ENCODE measurements at places on chromosomes 12 and 14.

DNA sequence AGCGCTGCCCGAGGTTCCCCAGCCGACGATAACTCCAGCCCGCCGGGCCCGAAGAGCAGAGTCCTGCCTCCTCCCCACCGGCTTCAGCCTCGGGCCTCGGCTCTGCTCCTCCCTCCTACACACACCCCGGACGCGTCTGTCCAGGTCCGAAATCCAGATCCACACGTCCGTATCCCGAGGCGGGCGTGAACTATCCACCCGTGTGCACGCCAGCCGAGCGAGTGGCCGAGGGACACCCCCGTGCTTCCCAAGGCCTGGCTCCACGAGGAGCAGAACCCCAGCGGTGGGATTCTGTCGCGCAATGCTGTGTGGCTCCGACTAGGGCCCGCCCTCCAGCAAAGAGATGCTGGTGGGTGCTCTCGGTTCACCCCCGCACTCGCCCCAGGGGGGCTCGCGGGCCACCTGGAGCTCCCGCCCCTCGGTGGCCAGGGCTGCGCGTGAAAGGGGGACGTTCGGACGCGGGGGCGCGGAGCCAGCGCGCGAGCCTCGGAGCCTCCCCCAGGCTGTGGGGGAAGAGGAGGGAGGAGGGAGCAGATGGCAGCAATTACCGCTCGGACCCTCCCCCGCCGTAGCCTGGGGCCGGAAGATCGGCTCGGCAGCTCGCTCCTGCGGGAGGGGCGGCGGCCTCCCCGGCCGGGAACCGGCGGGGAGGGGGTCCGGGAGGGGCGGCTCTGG is 18.9 kb upstream of the ANKRD33 start:
- no peak for DNase-seq

DNA sequence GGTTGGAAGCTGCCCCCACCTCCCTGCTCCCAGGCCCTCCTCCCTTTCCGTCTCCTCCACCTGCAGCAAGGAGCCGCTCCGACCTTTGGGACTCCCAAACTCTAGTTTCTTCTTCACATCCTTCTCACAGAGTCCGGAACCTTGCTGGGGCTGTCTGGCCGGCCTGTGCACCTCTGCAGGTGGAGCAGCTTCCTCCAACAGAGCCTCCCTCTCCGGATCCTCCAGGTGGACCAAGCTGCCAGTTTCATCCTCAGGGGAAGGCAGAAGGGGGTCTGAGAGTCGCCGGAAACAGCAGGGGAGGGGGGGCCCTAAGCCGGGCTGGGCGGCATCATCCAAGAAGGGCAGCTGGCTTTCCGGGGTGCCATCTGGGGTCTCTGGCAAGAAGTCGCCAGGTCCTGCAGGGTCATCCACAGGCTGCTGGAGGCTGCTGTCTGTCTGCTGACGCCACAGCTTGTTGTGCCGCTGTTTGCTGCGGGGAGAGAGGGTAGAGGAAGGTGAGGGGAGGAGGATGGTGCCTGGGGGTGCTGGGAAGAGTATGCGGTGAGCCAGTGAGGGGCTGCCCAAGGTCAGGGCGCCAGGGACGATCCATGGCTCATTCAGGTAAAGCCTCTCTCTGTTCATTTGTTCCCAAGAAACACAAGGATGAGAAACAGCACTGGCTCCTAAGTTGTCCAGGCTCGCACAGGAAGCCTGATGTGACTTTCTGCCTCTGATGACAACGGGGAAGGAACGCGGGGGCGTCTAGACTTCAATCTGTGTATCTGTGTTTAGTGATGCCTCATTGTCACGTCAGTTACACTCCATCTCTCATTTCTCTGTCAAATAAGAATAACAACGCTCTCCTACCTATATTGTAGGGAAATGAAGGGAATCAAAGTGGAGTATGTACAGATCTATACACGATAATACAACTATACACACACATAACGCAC is 61.3 kb upstream of the CORO1C start:
- no peak for DNase-seq

GRCh38 chr14:88902850-88903249 is 78.4 kb downstream of the TTC8 start:
- no peak for DNase-seq

GRCh38 chr14:71119075-71119474 is 211.8 kb downstream of the PCNX1 start:
- no peak for DNase-seq

DNA sequence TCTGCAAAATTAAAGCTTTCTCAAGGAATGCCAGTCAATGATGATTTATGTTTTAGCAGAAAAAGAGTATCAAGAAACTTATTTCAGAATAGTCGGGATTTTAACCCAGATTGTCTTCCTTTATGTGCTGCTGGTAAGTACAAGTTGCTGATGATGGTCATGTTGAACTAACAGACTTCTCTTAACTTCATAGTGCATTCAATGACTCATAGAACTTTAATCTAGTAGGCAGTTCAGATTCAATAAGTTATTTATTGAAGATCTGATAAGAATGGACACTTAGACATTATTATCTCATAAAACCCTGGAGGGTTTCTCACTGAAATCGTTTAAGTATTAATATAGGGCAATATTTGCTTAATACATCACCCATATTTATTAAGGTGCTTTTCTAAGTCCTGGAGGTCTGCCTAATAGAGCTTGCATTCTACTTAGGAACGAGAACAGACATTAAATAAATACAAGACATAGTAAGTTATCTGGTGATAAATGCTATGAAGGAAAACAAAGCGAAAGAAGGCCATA is 33.8 kb downstream of the TOGARAM1 start:
- DNase-seq, result no peak

Measured in cerebellar nuclear complex (tissue), 1 donor.